Activated gamma-delta T cell treated with anti-CD3 and anti-CD28 coated beads, Interleukin-2, amount 50 U/mL, for 16 hours (primary cell): ENCODE measurements at places on chromosomes 16 and 17.

GRCh38 chr17:61054436-61054835 is 345.2 kb upstream of the TBX2 start:
- no peak for DNase-seq

- DNase-seq, result no peak
These were observed 105.6 kb upstream of the TOM1L1 start for GRCh38 chr17:54795046-54795445.

DNA sequence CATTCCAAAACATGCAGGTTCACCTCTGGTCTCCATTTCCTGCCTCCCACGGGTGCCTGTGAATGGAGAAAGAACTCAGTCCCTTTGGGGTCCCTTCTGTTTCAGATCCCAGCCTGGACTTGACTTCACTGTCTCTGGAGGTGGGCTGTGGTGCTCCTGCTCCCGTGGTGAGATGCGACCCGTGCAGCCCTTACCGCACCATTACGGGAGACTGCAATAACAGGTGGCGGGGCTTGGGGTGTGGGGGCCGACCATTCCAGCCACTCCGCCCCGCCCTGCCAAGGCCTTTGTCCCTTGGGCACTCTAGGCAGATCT is 10.5 kb downstream of the LPO start:
- DNase-seq, result no peak

DNA sequence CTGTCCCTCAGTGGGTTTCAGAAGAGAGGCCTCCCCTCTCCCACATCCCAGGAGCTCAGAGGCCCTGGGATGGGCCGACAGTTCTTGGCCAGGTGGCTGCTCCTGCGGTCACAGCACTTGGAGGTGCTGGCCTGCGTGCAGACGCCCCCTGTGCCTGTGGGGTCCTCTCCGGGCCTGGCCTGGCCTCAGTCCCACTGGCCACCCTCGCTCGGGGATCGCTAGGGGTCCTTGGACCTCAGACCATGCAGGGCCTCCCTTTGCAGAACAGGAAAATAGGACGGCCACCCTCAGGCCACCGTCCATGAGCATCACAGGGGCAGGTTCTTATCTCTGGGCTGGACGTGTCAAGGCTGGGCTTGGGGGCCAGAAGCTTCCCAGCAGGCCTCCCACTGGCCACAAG is 30.0 kb downstream of the METRNL start:
- no peak for DNase-seq

DNA sequence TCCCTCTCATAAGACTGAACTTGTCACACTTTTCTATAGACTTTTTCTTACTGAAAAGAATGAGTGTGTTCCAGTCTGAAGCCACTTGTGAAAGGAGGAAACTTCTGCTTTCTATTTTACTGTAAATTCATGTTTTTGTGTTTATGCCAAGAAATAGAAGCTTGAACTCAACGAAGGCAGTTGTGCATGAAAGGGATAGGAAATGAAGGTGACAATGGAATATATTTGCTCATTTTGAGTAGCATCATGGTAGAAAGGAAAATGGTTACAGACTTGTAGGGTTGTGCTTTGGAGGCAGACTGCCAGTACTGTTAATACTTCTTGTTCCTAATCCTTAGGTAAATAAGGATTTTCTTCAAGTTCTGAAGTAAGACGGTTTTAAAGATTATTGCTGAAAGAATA is 8.1 kb downstream of the CLTC start:
- DNase-seq, result no peak

DNA sequence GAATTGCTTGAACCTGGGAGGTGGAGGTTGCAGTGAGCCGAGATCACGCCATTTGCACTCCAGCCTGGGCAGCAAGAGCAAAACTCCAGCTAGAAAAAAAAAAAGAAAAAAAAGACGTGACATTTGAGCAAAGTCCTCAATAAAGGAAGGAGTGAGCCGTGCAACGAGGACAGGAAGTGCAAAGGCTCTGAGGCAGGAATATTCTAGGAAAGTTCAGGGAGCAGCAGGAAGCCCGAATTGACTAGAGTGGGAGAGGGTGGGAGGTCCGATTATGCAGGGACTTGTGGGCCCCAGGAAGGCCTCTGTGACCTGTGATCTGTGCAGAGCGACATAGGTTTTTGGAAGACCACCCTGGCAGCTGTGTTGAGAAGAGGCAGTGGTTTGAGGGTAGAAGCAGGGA is 8.6 kb upstream of the LASP1NB start:
- DNase-seq, result no peak

- no peak for DNase-seq
These were observed 35.8 kb downstream of the CPPED1 start for GRCh38 chr16:12767897-12768296.

- no peak for DNase-seq
These were observed 721.5 kb downstream of the MAF start for GRCh38 chr16:78879011-78879410.

DNA sequence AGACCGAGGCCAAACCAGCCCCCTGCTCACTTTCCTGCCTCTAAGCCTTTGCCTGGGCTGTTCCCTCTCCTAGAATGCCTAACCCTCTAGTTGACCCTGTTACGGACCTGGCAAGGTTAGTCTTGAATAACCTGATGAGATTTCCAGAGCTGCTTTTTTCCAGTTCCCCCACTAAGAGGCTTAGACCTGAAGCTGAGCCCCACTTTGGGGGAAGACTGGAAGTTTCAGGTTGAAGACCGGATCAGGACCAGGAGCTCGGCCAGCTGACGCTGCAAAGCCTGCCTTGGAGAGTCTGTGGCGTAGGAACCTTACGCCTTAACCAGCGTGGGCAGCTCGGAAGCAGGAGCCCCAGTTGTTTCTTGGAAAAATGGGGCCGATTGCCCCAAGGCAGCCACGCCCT is 129.8 kb downstream of the OR1D5 start:
- no peak for DNase-seq

DNA sequence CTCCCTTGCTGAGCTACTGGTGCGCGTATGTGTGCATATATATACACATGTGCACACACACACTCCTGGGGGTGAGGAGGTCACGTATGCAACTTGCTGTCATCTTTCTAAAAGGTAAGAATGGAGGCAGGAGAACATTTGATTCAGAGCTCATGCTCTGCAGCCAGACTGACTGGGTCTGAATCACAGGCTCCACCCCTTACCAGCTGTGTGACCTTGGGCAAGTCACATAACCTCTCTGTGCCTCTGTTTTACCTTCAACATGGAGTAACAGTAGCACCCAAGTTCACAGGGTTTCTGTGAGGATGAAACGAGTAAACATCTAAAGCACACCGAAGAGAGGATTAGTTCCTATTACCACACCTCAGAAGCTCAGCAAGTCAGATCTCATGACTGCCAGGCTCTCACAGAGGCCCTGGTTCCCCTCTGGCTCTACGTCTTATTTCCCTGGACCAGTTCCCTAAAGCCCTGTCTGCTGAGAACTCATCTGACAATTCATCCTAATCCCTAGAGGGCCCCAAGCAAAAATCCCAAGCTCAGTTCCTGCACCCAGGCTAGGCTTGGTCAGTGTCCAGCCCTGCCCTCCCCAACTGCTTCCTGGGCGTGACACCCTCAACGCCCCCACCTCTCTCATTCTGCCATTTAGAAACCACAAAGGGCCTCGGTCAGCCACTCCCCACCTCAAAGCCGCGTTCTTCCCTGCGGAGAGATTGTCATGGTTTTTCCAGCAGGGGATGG is 28.7 kb downstream of the ABR start:
- no peak for DNase-seq

DNA sequence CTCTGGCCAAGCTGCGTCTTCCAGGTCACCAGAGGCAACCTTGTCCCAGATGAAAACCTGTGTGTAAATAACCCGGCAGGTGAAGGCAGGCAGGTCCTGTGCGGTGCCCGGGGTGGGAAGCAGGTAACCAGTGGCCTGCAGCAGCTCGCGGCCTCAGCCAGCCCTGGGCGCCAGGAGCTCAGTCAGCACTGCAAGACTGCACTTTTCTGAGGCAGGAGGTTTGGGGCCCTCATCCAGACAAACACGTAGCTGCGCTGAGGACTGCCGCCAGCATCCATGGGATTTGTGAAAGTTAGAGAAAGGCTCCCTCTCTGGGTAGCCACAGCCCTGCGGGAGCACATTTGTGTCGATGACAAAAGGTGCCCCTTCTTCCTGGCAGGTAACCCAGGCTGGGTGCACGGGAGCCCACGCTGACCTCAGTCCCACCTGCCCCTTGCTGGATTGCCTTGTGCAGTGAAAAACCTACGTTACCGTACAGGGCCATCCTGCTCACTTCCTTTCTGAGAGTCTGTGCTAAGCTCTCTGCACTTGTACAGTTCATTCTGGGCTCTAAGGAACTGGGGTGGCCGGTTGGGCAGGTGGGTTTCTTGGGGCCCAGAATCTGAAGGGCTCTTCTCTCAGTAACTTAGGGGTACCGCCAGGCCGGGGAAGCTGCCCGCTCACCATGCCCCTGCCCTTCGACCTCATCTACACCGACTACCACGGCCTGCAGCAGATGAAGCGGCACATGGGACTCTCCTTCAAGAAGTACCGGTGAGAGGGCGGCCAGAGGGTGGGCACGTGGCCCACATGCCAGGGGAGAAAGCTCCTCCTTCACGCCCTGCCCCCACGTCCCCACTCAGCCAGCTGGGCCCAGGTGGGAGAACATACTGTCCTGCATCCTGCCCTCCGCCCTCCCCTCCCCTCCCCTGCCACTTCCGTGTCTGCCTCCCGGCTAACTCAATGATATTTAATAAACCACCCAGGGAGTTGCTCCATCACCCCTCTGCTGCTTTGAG is 56.4 kb downstream of the MGAT5B start:
- no peak for DNase-seq

DNA sequence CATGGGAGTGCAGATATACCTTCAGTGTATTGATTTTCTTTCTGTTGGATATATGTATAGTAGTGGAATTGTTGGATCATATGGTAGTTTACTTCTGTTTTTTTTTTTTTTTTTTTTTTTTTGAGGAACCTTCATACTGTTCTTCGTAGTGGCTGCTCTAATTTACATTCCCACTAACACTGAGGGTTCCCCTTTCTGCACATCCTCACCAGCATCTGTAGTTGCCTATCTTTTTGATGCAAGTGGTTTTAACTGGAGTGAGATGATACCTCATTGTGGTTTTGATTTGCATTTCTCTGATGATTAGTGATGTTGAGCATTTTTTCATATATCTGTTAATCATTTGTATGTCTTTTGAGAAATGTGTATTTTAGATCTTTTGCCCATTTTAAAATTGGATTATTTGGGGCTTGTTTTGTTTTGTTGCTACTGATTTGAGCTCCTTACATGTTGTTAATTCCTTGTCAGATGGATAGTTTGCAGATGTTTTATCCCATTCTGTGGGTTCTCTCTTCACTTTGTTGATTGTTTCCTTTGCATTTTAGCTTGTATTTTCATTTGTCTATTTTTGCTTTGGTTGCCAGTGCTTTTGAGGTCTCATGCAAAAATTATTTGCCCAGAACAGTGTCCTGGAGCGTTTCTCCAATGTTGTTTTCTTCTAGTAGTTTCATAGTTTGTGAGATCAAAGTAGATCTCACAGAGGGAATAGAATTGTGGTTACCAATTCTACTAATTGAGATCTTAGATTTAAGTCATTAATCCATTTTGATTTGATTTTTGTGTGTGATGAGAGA is 25.0 kb upstream of the BCAS3 start:
- DNase-seq, result no peak

DNA sequence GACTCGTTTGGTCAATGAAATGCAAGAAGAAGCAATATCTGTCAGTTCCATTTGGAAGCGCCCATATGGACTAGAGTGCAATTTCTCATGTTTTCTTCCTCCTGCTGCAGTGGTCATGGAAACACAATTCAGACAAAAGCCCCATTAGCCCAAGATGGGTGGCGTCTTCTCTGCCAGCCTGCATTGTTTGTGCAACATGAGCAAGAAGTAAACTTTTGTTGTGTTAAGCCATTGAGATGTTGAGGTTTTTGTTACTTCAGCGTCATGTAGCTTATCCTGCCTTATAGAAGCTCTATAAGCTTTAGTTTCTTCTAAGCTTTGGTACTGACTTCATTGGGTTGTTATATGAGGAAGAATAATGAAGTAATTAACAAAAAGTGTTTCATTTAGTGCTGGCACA is 137.4 kb downstream of the NPIPB5 start:
- no peak for DNase-seq

GRCh38 chr16:46859719-46860152 is 24.4 kb upstream of the GPT2 start:
- no peak for DNase-seq

DNA sequence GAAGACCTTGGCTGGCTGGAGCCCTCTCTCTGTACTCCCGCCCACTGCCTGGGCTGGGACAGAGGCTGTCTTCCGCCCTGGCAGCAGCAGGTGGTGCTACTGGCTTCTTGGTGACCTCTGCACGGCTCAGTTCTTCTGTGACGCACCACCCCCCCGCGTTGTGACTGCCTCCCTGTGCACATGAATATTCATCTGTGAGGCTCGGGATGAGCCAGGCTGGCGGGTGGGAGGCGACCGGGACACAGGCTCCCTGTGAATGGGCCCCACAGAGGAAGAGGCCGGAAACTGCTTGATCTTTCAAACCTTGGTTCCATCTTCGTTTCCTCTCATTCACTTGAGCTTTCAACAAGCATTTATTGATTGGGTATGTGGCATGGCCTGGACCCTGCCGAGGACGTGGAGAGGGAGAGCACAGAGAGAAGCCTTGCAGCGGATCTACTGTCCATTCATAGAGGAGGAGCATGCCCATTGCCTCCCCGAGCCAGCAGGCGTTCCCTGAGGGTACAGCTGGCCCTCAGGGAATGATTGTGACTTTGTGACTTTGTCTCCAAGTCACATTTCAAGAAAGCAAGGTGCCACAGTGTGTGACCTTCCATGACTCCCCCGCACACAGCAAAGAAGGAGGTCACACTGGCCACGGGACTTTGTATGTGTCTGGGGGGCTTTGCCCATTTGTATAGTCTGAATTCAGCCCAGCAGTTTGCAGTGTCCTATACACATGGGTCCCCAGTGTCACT is 45.0 kb downstream of the B9D1 start:
- no peak for DNase-seq

- DNase-seq, result no peak
These were observed 125.3 kb downstream of the RBFOX3 start for GRCh38 chr17:79485419-79485985.

DNA sequence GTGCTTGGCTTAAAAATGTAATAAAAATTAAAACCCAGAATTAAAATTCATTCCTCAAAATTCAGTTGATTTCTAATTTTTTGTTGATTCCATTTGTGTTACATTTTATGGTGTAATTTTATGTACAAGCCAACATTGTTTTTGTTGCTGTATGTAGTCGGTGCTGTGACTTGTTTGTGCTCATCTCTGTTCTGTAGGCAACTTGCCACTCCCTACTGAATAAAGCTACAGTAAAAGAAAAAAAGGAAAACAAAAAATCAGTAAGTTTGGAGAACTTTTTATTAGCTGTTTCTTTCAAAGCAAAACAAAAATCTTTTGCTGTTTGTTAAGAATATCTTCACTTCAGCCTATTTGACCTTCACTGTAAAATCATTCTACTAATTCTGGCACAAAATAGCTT is 44.3 kb downstream of the OMG start:
- no peak for DNase-seq

- no peak for DNase-seq
These were observed 31.0 kb upstream of the RCVRN start for GRCh38 chr17:9936095-9936494.
